ENCODE measurements at places on chromosomes 11 and 22.

DNA sequence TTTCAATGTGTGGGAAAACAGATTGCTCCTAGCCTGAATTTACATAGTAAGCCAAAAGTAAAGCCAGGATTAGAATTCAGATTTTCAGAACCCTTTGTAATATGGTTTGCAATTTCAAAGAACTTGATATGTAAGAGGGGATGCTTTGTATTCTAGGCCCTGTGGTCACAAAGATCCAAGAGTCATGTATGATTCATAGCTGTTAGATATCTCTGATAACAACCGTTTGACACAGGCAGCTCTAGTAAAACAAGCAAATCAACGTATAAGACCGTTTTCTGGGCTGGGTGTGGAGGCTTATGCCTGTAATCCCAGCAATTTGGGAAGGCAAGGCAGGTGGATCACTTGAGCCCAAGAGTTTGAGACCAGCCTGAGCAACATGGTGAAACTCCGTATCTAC lies 79.6 kb downstream of the EMSY start:
- no peak for DNase-seq

GRCh38 chr22:40426594-40427333 lies 56.4 kb downstream of the SGSM3 start:
- DNase-seq: no peak

DNA sequence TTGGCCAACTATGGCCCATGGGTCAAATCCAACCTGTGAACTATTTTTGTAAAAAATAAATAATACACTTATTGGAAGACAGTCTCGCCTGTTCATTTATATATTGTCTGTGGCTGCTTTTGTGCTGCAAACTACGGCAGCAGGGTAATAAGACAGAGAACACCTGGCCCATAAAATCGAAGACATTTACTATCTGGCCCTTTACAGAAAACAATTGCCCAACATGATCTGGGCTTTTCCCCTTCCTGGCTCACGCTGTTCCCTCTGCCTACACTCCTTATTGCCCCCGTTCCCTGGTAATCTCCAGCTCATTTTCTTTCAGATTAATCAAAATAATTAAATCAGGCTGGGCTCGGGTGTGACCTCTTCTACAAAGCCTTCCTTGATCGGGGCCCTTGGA lies 5.6 kb downstream of the PLAAT2 start:
- DNase-seq: no peak

DNA sequence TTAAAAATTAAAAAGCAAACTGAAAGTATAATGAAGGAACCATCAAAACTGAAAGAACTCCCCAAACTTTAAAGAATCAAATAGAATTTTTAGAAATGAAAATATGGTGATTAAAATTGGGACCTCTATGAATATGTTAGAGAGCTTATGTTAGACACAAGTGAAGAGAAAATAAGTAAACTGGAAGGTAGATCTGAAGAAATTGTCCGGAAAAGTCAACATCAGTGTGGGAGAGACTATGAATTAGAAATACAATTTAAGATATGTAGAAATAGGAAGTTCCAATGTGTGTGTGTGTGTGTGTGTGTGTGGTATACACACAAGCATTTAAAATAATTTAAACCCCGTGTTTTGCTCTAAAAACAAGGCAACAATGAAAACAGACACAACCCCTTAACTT lies 4.9 kb upstream of the OR8B4 start:
- no peak for DNase-seq

DNA sequence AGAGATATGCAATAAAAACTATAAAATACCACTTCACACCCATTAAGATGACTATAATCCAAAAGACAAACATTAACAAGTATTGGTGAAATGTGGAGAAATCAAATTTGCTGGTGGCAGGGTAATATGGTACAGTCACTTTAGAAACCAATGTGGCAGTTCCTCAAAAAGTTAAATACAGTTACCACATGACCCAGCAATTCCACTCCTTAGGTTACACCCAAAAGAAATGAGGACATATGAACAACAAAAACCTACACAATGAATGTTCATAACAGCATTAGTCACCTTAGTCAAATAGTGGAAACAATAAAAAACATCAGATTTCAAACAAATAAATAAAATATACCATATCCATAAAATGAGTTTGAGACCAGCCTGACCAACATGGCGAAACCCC lies 52.6 kb downstream of the RDX start:
- no peak for DNase-seq

DNA sequence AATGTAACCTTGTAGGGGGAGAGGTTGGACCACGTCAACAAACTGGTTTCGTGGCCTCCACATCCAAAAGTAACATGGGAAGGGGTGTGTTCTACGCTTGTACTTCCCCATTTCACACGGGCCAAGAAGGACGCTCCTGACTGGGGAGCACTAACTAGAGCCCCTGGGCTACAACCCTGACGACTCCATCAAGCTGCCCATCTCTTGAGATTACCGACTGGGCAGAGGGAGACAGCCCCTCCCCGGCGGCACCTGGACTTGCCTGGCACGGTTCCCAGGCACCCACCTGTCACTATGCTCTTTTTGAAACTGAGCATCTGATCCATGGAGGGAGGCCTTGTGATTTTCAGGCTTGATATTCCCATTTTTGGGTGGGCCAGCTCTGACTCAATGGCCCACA lies 68.5 kb downstream of the SHANK2 start:
- no peak for DNase-seq

- DNase-seq: no peak
Observed at GRCh38 chr11:31651822-31652221, 142.3 kb downstream of the ELP4 start.

GRCh38 chr22:16932577-16932976 lies 75.4 kb downstream of the GAB4 start:
- no peak for DNase-seq

DNA sequence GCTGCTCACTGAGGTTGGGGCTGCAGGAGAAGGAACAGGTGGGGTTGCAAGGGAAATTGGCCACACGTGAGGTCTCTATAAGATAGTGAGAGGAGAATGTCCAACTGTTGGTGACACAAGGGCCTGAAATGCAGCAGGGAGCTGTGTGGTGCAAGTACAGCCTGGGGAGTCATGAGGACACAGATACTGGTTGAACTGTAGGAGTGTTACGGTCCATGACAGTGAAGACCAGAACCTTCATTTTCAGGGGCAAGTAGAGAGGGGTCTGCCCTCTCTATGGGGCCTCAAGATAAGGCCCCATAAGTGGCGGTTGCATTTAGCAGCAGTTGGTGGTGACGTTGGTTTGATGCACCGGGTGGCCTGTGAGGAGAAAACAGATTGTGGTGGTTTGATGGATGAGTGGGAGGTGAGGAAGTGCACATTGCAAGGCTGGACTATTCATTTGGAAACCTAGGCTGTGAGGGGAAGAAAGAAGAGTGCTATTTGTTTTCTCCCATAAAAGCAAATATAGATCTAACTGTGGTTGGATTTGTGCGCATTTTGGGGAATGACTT lies 39.4 kb downstream of the MICAL2 start:
- no peak for DNase-seq
